ENCODE measurements at places on chromosomes 1 and 21.

GRCh38 chr1:214494706-214495105 is 56.7 kb downstream of the PTPN14 start:
- no peak for DNase-seq

DNA sequence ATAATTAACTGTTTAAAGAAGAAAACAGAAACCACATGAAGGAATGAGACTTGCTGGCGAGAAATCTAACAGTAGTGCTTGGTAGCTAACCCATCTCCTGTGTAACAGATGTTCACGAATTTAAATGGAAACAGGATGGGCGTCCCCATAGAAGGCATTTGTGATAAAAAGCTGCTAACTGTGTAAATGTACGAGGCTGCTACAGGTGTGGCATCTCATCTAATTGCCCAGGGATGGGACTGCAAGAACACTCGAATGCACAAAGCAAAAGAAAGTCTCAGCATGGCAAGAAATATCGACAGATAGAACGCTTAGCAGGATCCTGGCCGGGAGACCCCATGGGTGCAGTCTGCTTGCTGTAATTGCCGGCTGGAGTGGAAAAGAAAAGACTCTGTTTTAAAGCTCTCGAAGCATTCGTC is 112.7 kb downstream of the RUNX1 start:
- DNase-seq = no peak

DNA sequence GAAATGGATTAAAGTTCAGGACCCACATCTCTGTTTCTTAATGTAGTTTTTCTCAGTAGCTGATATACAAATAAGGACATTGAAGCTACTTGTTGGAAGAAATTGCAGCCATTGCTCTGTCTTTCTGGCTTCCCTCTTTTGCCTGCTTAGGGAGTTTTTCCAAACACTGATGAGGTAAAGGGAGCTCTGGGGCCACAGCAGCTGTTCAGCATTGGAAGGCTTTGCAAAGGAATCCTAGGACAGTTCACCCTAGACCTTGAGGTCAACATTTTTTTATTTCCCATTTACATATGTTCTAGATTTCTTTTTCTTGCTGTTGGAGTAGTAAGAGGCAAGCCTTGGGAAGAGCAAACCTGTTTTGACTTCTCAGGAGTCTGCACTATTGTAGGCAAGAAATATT is 126.9 kb upstream of the PLPPR5 start:
- DNase-seq = no peak

- no peak for DNase-seq
Measured at GRCh38 chr1:23791516-23792047, 637 bp downstream of the LYPLA2 start.

GRCh38 chr1:35568975-35569395 is 4.1 kb upstream of the TFAP2E start:
- peak; percentile 64 for DNase-seq

DNA sequence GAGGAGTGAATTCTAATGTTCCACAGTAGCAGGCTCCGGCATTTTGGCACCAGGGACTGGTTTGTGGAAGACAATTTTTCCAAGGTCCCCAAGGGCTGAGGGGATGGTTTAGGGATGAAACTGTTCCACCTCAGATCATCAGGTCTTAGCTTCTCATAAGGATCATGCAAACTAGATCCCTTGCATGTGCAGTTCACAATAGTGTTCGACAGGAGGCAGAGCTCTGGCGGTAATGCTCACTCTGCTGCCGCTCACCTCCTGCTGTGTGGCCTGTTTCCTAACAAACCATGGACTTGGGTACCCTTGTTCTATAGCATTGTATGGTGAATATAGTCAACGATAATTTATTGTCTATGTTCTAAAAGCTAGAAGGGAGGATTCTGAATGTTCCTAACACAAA is 16.6 kb downstream of the CRNN start:
- DNase-seq = no peak

GRCh38 chr1:111742938-111743549 is 3.8 kb upstream of the INKA2 start:
- DNase-seq = peak; percentile 49

- no peak for DNase-seq
Measured at GRCh38 chr1:113872219-113872935, 865 bp upstream of the PTPN22 start.

GRCh38 chr1:201093561-201093960 is 18.7 kb downstream of the CACNA1S start:
- no peak for DNase-seq

DNA sequence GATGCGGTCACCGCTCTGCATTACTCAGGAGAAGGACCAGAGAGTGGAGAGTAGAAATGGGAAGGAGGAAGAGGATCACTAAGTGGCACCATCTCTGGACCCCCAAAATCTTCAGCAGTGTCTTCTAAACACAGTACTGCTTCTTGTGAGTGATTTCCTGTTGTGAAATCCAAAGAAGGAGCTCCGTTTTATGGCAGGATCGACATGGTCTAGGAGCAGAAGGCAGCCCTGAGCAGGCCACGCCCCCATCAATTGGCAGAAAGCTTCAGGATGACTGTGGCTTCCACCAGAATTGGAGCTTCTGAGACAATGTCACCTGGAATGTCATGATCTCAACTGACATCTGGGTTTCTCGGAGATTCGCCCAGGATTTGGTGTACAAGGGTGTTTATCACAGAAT is 171.5 kb downstream of the ADSS2 start:
- DNase-seq = no peak

DNA sequence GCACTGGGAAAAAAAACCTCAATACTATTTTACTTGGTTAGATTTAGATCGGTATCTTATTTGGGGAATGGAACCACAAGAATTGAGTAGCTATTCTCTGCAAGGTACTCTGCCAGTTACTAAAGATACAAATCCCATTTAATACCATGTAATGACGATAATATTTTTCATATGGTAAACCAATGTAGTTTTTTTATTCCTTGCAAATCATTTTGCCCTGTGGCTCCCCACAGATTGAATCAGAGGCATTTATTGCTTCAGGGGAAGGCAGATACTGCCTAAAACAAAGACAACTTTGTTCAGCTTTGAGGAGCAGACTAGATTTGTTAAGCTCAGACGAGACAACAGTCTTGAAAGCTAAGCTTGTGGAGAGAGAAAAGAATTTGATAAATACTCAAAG is 226.7 kb upstream of the RUNX1 start:
- DNase-seq = peak; percentile 46

DNA sequence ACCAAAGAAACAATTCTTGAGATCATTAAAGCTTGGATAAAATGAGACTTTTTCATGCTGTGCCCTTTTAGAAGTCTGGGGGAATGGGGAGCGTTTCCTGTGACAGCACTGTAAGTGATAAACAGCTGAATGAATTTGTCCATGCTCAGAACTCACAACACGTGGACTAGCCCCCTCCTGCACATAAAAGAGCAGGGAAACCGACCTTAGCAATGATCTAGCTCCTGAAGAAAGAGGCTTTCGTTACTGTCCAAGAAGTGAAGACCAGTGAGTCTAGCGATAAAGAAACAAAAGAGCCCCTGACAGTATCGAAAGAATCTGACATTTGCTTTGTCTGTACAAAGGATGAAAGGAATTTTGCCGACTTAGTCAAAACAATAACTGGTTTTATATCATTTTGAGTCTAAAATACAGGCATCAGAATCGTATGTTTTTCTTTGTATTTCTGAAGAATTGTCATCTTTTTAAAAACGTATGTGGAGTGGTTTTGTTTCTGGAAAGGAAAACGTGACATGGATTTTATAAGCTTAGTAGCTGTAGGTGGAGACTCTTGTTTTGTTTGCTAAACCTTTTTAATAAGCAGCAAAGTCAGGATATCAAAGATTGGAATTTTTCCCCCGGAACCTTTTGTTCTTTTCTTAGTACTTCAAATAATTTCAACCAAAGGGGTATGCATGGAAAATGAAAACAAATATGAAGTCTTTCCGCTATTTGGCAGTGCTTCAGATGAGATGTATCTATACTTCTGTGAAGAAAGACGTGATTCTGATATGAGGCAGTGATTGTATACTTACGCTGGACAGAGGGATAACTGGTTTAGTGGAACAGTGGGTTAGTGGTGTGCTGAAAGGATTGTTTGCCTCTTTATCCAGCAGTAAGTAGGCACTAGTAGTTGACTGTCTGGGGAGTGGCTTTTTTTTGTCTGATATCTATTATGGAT is 61.0 kb downstream of the MAST2 start:
- DNase-seq = no peak

DNA sequence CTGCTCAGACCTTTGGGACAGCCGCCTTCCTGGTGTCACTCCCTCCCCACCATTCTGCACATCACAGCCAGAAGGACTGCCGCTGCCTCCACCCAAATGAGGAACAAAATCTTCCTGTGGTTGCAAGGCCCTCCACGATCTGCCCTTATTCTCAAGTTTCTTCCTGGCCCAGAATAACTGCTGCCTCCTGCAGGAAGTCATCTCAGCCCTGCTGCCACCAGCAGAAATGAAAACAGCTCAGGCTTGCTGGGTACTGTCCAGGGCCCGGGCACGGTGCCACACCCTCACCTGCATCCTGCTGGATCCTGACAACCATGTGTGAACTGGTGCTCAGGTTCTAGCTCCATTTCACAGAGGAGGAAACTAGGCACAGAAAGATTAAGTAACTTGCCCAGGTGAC is 2.8 kb downstream of the CLDN19 start:
- no peak for DNase-seq

- no peak for DNase-seq
Measured at GRCh38 chr1:242569867-242570266, 45.4 kb upstream of the PLD5 start.

- no peak for DNase-seq
Measured at GRCh38 chr1:224411766-224412165, 22.8 kb downstream of the WDR26 start.

DNA sequence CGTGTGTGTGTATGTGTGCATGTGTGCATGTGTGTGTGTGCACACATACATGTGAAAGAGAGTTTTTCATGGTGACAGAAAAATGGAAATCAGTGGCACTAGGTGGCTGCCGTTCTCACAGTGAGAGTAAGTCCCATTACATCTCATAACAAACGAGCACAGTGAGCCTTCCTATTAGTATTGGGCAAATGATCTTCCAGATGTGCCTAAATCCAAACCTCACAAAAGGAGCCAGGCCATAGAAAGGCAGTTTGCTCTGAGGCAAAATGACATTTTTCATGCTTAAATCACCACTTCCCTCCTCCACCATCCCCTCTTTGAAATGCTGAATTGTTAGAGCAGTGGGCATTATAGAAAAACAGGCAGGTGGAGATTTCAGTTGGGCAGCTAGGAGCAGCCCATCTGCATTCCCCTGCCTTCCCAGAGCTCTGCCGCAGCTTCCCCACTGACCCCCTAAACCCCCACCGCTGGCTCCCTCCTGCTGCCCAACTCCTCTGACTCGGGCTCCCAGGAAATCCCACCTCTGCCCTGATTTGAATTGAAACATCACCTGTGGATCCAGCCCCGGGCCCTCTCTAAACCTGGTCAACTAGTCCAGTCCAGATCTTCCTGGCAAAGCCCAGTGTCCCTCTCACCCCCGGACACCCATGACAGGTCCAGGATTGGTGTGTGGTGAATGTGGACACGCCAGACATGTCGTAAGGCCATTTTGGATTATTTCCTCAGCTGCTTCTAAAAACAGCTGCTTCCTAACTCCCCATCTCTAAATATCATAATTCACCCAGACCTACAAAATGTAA is 190.5 kb downstream of the SEC16B start:
- DNase-seq = no peak

DNA sequence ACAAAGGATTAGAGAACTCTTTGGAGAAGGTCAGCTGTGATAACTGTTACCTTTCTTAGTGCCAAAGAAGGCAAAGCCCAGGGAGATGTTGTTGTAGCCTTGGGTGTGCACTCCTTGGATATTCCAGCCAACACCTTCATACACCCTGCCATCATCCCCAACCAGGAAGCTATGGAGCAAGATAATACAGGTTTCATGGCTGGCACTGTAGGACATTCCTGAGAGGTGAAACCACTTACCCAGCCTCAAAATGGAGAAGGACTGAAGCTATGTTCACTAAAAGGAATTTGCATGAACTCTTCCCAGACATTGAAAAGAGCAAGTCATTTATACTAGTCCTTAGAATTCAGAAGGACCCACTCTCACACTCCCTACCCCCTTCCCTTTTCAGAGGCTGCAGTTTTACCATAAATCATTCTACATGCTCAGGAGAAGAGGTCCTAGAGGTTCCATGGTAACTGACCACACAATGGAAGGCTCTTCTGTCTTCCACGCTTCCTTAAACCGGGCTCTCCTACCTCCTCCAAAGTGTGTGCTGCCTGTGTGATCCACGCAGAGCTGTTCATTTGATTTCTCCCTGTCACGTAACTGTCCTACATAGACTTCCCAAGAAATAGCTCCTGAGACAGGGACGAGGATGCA is 5.5 kb downstream of the PGLYRP4 start:
- no peak for DNase-seq

- no peak for DNase-seq
Measured at GRCh38 chr1:92439291-92439690, 47.4 kb downstream of the GFI1 start.

DNA sequence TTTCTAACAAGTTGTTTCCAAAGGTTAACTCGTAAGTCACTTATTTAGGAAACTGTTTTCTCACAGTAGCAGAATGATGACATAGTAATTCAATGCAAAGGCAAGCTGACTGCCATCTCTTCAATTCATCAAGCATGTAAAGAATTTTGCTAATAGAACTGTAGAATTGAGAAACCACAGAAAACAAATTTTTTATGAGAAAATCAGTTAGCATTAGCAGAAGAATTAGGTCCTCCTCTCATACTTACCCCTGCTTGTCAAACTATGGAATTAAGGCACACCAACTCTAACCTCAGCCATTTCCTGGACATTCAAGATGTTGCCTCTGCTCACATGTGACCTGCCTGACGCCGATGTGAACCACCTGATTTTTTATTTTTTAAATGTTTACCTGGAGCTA is 115.2 kb downstream of the LRRC40 start:
- no peak for DNase-seq

DNA sequence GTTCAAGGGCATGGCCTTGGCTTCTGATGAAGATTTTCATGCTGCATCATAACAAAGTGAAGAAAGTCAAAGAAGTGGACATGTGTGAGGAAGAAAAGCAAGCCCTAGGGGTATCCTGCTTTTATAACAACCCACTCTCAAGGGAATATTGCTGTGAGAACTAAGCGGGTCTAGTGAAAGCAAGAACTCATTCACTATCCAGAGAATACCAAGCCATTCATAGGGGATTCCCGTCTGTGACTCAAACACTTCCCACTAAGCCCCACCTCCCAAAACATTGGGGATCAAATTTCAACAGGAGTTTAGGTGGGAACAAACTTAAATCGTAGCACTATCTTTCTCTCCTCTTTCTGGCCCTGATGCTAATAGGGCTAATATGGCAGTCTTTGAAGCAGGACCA is 98.5 kb upstream of the CTTNBP2NL start:
- DNase-seq = no peak

GRCh38 chr1:21857142-21857839 is 45.2 kb downstream of the LDLRAD2 start:
- no peak for DNase-seq

- DNase-seq = no peak
Measured at GRCh38 chr1:152657677-152658076, 5.5 kb upstream of the LCE2D start.

- DNase-seq = no peak
Measured at GRCh38 chr1:100683448-100684349, 35.8 kb upstream of the VCAM1 start.

Measured in amniotic stem cell (primary cell).